Islet precursor cell (in vitro differentiated cells): ENCODE measurements at places on chromosomes 7 and 10.

DNA sequence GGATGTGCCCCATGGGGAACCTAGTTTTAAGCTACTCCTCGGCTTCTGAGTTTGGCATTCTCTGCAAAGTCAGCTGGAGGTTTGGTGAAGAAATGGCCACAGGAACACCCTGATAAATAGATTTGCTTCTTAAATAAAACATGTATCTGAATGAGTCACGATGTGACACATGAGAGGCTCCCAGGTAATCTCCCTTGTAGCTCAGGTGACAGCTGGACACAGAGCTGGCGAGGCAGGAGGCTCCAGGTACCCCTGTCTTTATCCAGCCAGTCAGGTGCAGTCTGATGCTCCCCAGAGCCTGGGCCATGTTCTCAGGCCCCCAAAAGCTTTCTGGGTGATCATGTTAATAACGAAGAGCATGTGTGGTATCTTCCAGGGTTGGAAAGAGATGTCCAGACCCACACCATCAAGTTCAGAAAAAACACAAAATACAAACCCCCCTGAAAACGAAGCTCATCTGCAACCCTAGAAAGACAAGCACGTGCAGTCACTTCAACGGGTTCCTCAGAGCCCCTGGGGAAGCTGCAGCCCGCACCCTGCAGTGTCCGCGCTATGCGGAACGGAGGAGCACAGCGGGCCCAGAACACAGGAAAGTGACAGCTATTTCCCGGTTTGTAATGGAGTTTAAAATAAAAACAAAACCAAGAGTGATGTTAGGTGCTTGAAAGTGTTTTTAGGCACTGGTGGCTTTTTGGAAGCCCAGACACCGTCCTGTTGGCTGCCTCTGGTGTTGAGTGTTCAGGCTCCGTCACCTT, 69.4 kb downstream of the ZRANB1 start:
- no peak for DNase-seq

- no peak for DNase-seq
Measured at GRCh38 chr7:106552645-106553445, 108.1 kb downstream of the CCDC71L start.

- no peak for DNase-seq
Measured at GRCh38 chr7:134722786-134723322, 56.6 kb upstream of the CALD1 start.

GRCh38 chr7:92976931-92977330, 140.6 kb upstream of the CDK6 start:
- no peak for DNase-seq

GRCh38 chr10:77164616-77165311, 472.8 kb downstream of the KCNMA1 start:
- peak; percentile 49 for DNase-seq

- DNase-seq, result no peak
Measured at GRCh38 chr7:121244120-121244870, 84.5 kb upstream of the WNT16 start.

GRCh38 chr10:28320090-28320489, 17.2 kb upstream of the MPP7 start:
- no peak for DNase-seq

DNA sequence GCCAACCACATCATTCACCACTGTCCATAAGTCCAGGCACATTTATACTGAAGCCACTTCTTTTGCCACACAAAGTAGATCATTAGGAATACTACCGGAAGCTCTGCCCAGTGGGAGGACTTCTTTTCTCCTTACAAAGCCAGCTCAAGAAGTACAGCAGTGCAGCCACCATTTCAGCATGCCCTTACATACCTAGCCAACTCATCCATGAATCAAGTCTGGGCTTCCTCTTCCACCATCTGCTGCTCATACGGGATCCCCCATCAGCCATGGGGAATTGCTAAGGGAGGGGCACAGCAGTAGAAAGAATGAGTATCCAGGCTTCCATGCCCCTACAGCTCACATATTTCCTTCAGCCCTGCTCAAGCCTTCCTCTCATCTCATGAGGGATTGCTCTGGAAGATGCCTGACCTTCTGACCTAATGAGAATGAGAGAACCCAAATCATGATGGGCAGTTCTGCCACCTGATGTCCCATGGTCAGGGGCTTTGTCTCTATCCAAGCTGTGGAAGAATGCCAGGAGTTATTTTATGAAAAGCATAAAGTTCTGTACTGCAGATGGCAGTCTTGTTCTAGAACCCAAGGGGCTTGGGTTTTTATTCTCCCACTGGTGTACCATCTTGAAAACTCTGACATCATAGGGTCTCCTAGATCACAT, 39.5 kb downstream of the ACSM6 start:
- DNase-seq, result no peak

- DNase-seq, result peak; percentile 85
Measured at GRCh38 chr10:35574924-35575352, 30.2 kb upstream of the GJD4 start.

DNA sequence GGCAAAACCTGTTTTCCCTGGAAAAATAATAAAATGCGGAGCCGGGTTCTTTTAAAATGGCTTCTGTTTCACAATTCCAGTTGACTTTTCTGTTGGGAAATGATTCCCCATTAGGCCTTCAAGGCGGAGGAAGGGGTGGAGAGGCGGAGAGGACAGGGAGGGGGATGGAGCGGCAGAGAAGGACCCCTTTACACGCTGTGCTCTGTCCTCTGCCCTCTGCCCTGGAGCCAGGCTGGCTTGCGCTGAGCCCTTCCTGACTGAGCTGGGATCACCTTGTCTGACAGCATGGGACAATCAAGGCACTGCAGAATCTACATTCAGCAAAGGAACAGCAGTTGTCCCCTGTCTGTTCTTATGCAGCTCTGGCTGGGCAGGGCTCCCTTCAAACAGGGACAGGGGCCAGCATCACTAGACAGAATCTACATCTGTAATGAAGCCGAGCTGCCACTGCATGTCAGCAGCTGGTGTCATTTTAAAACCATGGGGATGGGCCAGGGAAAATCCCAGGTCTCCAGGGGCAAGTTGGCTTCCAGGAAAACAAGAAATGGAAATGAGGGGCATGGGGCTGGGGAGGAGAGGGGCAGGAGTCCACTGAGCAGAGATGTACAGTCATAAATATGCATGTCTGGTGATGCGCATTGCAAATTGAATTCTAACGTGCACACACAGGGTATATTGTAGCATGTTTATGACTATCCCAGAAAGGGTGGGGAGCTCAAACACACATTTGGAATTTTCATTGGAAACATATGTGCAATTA, 120.0 kb downstream of the MKX start:
- no peak for DNase-seq

DNA sequence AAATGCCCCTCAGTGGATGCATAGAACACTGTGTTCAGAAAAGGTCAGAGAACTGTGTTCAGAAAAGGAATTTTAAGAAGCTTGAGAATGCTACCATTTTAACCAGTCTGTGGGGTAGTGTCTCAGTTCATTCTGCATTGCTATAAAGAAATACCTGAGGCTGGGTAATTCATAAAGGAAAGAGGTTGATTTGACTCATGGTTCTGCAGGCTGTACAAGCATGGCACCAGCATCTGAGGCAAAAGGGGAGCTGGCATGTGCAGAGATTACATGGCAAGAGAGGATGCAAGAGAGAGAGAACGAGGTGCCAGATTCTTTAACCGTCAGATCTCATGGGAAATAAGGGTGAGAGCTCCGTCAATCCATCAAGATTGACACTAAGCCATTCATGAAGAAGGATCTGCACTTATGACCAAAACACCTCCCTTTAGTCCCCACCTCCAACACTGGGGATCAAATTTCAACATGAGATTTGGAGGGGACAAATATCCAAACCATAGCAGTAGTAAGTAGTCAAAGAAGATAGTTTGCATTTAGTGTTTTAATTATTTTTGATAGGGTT, 119.8 kb downstream of the FAM107B start:
- no peak for DNase-seq

DNA sequence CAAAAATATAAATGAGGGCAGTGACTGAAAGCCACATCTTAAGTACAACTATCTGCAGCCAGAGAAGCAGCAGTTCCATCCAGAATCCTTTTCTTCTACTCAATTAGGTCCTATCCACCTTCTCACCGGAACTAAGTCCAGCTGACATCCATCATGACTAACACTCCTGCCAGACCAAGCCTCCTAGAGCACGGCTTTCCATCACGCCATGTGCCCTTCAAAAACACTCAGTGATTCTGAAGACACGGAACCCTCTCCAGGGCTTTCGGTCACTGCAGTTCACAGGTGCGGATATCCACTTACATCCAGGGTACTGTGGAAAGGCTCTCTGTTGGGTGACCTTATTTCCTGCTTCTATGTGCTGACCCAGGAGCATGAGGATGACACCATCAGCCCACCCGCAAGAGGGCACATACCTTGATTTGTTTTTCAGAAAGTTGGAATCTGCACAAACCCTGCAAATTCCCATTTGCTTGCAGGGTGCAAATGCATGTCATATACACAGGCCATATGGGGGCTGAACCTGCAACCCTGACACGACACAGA, 64.3 kb downstream of the FAM171A1 start:
- no peak for DNase-seq

GRCh38 chr7:156544919-156545715, 95.5 kb upstream of the RNF32 start:
- no peak for DNase-seq

GRCh38 chr10:122828716-122829255, 16.9 kb downstream of the CUZD1 start:
- DNase-seq, result peak; percentile 32

- no peak for DNase-seq
Measured at GRCh38 chr10:89079961-89080360, 89.4 kb downstream of the FAS start.

DNA sequence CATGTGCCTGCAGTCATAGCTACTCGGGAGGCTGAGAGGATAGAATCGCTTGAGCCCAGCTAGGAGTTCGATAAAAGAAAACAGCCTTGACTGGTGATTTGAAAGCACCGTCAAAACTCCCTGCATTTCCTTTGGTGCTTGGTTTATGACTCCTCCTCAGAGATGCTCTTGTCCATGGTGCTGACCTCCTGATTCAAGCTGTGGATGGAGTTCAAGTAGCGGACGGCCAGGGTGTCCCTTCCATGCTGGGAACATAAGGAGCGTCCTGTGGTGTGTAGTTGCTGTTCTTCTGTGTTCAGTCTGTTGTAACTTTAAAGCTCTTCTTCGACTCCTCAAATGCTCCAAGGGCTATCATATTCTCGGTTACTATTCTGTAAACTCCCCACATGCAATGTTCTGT, 382.5 kb upstream of the KIAA1217 start:
- DNase-seq, result peak; percentile 78

DNA sequence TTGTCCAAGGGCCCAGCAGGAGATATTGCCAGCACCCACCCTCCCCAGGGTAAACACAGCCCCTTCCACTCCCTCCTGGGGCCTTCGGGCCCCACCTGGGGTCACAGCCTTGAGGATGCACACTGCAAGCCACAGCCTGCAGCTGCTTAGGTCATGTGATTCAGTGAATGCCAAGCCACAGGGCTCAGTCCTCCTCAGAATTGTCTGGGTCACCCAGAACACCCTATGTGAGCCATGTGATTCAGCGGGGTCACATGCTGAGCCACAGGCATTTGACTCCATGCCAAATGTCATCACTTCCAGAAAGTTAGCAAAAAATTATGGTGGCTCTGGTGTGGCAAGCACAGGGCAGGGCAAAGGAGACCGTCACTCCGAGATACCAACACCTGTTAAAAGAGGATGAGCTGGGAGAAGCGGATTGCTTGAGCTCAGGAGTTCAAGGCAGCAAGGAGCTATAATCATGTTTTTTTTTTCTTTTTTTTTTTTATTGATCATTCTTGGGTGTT, 17.2 kb upstream of the PSAP start:
- no peak for DNase-seq

DNA sequence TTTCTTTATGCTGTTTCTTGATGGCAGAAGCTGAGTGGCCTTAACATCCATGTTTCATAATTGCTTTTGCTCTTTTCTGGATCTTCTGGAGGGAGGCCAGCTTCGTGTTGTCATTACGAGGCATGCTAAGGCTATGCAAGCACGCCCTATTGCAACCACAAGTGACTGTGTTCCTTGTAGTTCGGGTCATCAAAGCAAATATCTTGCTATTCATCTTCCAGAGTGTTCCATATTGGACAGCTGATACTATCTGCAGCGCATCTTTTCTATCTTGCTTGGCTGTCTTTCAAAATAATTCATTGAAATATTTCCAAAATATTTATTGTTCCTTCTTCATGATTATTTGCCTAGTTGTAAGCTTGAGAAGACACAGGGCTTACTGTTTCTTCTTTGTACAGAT, 5.0 kb downstream of the EPHB6 start:
- no peak for DNase-seq

DNA sequence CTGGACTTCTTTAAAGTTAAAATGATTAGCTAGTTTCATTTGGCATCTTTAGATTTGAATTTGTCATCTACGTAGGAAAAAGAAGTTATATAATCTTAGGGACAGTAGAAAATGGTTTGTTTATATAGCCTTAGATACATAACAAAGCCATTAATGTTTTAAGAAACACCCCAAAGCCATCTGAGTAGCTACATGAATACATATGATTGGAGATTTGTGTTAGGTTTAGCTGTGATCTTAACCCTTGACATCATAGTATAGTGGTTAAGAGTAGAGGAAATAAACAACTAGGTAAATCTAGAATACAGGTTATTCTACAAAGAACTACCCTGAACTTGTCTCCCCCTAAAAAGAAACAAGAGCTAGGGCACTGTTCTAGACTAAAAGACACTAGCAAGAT, 18.1 kb downstream of the SAMD8 start:
- no peak for DNase-seq

DNA sequence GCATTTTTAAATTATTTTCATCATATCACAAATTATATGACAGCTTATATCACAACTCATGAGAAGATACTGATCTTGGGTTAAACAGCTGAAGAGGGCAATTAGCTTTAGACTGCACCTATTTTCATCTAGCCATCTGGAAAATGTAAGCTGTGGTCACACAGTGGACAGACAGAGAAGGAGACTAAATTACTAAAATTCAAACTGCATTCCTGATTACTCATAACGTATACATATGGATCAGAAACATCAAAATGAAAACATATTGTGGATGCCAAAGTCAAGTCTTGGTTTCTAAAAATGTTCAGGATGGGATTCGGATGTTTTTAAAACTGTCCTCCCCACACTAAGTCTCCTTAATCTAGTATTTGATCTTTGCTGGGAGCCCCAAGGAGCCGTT, 6.6 kb downstream of the BBIP1 start:
- no peak for DNase-seq

- DNase-seq, result peak; percentile 55
Measured at GRCh38 chr10:46550795-46551700, 5.4 kb downstream of the GPRIN2 start.

- DNase-seq, result no peak
Measured at GRCh38 chr7:116769546-116769945, 92.8 kb upstream of the CAPZA2 start.

- peak; percentile 44 for DNase-seq
Measured at GRCh38 chr7:100093054-100093453, 4.3 kb downstream of the COPS6 start.

DNA sequence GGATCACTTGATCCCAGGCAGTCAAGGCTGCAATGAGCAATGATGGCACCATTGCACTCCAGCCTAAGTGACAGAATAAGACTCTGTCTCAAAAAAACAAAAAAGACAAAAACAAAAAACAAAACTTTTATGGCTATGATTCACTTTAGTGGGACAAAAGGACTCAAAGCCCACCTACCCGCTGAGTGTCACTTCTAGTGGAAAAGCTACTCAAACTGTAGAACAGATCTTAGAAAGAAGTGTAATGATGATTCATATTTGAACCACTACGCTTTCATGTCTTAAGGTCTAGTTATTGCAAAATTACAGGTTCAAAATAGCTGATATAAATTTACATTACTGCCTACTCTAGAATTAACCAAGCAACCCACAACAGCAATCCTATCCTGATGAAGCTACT, 47.1 kb upstream of the OTUD1 start:
- DNase-seq, result no peak

GRCh38 chr7:88344956-88345832, 38.5 kb upstream of the STEAP4 start:
- DNase-seq, result peak; percentile 80

GRCh38 chr10:77873536-77874380, 52.8 kb downstream of the DLG5 start:
- peak; percentile 83 for DNase-seq
